ENCODE measurements at places on chromosomes 11 and 22. TPM values are rescaled to one million over a fixed set of nuclear protein-coding genes. Genes with fewer than 3 reads are reported as not detected.

Gene CATSPERZ
- total RNA-seq, result not detected

Gene C1QTNF5
- 17.4 TPM for total RNA-seq

DNA sequence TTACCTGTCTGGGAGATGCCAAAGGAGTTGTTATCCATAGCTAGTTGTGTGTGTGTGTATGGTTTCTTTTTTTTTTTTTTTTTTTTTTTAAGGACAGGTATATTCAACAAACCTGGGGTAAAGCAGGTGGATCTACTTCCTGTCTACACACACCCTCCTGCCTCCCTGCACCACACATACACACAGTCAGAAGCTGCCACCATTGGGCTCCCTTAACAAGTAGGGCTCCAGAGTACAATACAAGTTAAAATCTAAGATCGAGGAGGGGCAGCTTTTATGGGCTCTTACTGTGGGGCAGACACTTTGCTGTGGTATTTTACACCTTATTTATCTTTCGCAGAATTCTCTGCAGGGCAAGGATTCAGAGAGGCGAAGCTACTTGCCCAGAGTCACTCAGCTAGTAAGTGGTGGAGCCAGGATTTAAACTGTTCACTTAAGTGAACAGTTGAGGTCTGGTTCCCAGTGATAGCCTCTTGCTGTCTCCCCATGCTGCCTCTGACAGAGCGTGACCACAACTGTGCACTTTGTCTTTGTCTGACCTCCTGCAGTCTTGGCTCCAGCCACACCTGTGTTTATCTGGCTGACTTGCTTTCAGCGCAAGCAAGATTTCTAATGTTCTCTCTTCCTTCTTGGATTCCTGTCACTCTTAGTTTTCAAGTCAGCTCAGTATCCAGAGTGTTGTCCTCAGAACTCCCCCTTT is 135.0 kb downstream of the CSNK2A3 start:
- DNase-seq, result no peak

GRCh38 chr22:48798281-48799226 is 1029.1 kb downstream of the BRD1 start:
- DNase-seq, result no peak

DNA sequence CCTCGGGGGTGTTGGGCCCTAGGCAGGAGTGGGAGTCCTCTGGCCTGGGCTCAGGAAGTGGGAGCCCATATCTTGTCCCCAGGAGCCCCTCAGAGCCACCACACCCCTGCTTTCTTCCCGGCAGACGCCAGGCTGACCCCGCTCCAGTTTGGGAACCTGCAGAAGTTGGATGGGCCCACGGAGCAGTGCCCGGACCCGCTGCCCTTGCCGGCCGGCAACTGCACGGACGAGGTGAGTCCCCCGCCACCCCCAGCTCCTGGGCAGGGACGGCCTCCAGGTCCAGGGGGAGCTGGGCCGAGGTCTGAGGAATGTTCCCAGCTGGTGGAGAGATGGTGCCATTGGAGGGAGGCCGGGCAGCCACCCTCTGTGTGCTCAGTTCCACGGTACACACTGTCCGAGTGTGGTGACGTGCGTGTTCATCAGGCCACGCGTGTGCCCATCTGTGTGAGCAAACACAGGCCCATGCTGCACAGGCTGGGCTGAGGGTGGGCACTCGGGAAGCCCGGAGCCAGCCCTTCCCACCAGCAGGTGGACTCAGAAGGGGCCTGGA is 4.8 kb downstream of the MUC5B start:
- DNase-seq, result no peak

Measured in urinary bladder (tissue), 4 donors.